ENCODE measurements at places on chromosomes 6 and 20.

- DNase-seq: no peak
Observed at GRCh38 chr6:123687864-123688263, 51.1 kb upstream of the TRDN start.

GRCh38 chr6:135475292-135475886, 22.2 kb downstream of the AHI1 start:
- no peak for DNase-seq

GRCh38 chr6:148951662-148952061, 204.8 kb downstream of the UST start:
- no peak for DNase-seq

- no peak for DNase-seq
Observed at GRCh38 chr6:139600343-139600742, 225.9 kb upstream of the CITED2 start.

DNA sequence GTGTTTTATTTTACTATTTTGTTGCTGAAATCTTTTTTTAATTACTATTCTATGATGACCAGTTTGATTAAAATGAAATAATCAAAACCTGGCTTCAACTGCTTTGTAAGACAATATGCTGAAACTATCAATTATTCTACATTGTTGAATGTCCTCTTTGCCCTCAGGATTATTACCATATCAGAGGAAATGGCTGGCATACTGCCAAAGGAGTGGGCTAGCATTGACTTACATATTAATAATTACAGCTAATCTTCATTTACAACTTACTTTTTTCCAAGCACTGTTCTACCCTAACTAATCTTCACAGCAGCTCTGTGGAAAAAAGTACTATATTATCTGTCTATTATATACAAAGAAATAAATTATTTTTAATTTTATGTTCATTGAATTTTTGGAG, 560.5 kb downstream of the BCKDHB start:
- no peak for DNase-seq

- no peak for DNase-seq
Observed at GRCh38 chr6:101845172-101845571, 451.7 kb downstream of the GRIK2 start.

DNA sequence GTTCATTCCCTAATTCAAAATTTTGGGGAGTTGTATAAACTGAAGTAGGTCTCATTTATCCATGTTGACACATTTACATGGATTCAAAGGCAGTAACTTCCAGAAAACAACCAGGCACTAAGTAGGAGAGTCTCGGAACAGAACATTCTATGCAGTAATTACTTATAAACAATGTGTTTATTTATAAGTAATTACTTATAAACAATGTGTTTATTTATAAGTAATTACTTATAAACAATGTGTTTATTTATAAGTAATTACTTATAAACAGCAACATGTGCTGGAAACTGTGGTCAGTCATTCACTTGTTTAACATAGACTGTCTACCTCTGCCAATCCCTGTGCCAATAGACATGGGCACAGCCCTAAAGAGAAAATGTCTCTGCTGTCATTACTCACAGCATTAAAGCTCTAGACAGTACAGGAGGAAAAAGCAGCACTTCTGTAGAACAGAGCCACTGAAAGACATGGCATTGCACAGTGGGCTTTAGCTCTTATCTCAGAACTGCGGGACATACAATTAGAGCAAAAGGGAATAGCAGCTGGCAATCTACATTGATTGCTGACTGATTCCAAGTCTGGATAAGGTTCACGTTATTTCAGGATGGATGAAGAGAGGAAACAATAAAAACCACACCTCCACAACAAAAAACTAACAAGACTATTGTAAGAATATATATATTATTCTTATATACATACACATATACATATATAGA, 188.2 kb downstream of the WDR27 start:
- DNase-seq: no peak

GRCh38 chr6:68632734-68633133, 2.3 kb upstream of the ADGRB3 start:
- DNase-seq: no peak

- DNase-seq: no peak
Observed at GRCh38 chr6:52505726-52506409, 71.0 kb downstream of the TRAM2 start.

- DNase-seq: no peak
Observed at GRCh38 chr6:40276141-40276540, 311.0 kb downstream of the LRFN2 start.

GRCh38 chr6:13872681-13873080, 52.1 kb upstream of the RNF182 start:
- no peak for DNase-seq

- DNase-seq: no peak
Observed at GRCh38 chr6:68718385-68719073, 83.4 kb downstream of the ADGRB3 start.

DNA sequence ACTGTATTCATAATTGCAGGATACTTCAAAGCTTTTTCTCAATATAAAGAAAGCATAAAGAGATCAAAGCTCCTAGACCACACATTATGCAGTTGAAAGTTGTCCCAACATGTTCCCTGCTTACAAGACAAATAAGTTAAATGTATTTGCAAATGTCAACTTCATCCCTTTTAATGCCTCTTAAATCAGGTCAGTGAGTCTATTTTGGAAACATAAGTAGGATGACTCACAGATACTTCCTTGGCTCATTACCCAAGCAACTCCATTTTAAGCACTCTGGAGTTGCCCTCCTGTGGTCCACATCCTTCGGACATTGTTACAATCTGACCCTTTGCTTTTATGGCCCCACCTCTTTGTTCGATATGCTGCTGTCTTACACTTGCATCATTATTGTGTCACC, 162.0 kb downstream of the FAXC start:
- no peak for DNase-seq

All from CD4-positive, alpha-beta T cell treated with Interleukin-2 at 100 ng/mL for 4 hours (primary cell).